Frontal cortex (tissue), 4 donors: ENCODE measurements at places on chromosomes 12 and 14. TPM values are rescaled to one million over a fixed set of nuclear protein-coding genes. Genes with fewer than 3 reads are reported as not detected.

BMP4 gene
- 0.41 TPM for total RNA-seq

LAG3 gene
- under 0.01 TPM for total RNA-seq

MYL6 gene
- total RNA-seq = 511 TPM

SLC10A1 gene
- not detected for total RNA-seq

MARS1 gene
- total RNA-seq = 82.3 TPM

ACTR10 gene
- 128 TPM for total RNA-seq

PA2G4 gene
- total RNA-seq = 74.6 TPM

- DNase-seq = no peak
Observed at GRCh38 chr12:779745-780734, 27.7 kb downstream of the WNK1 start.

GRCh38 chr12:14264316-14264715, 101.2 kb upstream of the ATF7IP start:
- DNase-seq = no peak

- DNase-seq = no peak
Observed at GRCh38 chr12:105765053-105766014, 373.4 kb downstream of the NUAK1 start.

- DNase-seq = no peak
Observed at GRCh38 chr12:90102957-90103652, 394.5 kb upstream of the ATP2B1 start.

DNA sequence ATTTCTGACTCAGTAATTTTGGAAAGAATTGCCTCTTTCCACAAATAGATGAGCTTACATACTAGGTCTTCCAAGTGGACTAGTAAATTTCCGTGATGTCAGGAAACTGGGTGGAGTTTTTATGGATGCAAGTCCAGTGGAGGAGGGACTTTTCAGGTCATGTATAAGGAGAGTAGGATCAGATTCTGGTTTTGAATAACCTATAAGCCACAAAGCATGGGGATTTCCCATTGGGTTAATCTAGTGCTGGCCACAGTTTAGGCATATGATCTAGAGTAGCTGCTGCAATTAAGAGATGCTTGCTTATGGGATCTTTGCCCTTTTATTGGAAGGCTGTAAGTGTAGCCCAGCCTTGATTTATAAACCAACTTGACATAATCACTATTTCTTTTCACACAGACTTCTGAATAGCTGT, 33.8 kb downstream of the STK38L start:
- no peak for DNase-seq

DNA sequence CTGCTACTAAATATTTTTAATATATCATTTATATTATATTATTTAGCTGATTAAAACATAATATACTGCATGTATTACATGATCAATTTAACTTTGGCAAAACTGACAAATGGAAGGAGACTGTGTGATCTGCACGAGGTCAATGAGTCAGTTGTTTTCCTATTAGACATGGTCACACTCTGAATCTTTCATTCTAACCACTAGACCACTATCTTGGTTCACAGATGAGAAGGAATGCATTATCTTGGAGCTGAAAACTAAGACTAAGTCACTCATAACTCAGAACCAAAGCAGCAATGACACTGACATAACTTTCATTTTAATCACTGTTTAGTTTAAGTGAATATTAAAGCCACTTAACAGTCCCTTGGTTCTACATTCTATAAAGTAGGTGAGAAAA, 37.4 kb downstream of the GNPTAB start:
- no peak for DNase-seq

DNA sequence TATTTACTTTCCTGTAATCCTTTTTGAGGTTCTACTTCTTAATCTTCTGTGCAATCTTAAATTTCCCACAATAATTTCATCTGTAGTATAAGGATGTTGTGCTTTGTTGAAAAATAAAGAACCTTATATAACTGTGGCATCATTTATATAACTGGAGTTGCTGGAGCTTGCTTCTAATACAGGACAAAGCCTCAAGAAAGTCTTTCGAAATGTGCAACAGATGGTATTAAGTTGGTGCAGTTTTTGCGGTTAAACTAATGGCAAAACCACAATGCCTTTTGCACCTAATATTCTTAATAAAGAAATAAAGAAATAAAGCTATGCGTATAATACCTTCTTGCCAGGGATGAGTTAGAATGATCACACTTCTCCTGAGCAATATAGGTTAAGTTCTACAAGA, 180.0 kb downstream of the KITLG start:
- DNase-seq = no peak

DNA sequence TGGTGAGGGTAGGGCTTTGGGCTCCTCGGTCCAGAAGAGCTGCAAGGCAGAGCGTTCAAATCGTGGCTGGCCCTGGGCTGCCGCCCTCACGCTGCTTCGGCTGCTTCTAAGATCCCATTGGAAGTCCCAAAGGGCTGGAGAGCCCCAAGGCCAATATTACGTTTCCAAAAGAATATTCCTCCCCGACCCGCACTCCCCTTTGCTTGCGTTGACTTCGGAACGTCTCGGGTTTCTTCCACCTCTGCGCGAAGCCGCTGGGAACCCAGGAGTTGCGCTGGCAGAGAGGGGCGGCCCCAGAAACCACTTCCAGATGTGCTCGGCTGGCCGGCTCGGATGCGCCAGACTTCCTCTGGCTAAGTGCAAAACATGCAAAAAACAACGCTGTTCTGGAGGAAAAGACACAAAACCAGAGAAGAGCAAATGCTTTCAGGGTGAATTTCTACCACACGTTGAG, at the start of gene GLT8D2:
Gene GLT8D2 (minus strand): TSS at position 285 of the 454 bp plus-strand sequence. CDS start 30,539 bp downstream, outside the sequence.
- DNase-seq = no peak

- no peak for DNase-seq
Observed at GRCh38 chr14:99929601-99930000, 135.6 kb upstream of the EVL start.

DNA sequence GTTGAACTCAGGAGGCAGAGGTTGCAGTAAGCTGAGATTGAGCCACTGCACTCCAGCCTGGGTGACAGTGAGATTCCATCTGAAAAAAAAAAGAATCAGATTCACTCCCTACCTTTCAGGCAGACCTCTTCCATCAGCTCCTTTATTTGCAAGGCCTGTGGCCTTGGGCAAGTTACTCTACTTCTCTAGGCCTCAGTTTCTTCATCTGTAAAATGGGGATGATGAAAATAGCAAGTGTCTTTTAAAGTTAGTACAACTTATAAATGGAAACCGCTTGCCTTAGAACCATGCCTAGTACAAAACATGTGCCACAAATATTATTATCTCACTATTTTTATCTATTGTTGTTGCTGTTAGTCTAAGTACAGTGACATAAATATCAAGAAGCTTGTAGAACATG, 84.3 kb downstream of the STAB2 start:
- no peak for DNase-seq

DNA sequence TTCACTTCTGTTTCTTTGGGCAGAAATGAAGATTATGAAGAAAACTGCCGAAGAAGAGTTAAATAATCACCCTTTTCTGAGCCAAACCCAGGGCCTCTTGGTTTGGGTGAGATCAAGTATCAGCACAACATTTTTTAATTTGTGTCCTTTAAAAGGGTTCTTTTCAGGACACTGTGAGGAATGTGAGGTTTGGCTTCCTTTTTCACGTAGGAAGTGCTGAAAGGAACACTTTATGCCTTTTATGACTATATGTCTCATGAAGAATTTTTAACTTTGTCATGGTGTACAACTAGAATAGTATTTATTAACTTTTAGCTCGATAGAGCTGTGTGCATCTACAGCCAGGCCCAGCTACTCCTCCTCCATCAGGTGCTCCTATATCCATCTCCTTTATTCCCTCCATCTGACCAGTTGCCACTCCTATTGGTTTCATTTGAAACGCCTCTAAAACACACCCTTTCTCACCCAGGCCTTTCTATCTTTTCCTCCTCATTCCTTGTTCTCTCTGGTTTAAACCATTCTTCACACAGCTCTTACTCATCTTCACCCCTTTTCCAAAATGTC, 103.6 kb upstream of the LRIG3 start:
- peak; percentile 3 for DNase-seq

DNA sequence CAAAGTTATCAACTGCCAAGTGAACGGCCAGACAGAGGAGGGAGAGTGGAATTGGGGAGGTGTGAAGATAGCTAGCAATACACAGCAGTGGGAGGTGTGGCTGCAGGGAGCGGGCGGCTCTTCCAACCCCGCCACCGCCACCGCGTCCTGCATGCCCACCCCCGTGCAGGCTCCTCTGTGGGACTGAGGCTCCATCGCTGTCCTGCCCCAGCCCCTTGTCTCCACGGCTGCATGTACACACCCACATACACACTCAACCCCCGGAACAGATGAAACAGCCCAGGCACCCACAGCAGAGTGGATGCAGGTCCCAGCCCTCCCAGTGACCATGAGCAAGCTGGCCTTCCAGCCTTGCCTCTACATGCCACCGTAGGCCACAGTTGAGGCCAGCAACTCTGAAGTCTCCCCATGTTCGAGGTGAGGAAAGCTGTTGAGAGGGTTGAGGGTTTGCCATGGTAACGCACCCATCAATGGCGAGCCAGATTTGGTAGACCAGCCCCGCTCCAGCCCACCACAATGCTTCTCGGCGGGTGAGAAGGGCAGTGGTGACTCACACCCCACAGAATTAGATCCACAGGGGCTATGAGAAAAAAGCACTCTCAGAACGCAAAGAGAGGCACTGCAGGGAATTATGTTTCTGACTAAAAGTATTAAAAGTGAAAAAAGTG, 39.3 kb downstream of the PITPNM2 start:
- no peak for DNase-seq

GRCh38 chr12:52956987-52957386, 8.1 kb downstream of the KRT18 start:
- no peak for DNase-seq

- DNase-seq = no peak
Observed at GRCh38 chr12:68877583-68877982, 55.4 kb downstream of the CPM start.

DNA sequence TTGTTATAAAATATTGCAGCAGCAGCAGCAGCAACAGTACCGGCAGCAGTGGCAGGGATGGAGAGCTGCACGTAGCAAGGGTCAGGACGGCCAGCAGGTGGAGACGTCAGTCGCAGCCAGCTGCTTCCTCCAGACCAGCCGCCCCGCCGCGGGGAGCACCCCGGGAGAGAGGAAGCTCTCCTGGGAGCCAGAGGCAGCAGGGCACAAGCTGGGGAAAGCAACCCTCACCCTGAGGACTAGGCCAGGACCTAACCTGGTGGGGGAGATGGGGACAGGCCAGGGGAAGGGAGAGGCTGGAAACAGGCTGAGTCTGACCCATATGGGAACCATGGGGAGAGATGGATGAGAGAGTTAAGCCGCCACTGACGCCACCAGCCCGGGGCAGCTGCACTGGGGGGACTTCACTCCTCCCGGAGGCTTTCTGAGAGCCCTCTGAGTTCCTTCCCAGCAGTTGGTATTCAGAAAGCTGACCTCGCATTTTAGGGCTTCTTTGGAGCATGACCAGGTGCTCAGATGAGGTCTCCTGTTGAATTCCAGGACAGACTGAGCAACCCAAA, 56.3 kb downstream of the SPTB start:
- peak; percentile 49 for DNase-seq

GRCh38 chr12:90972226-90972625, 17.2 kb upstream of the CCER1 start:
- DNase-seq = no peak

GRCh38 chr12:6765048-6765633, 1.0 kb upstream of the PTMS start:
- no peak for DNase-seq

- DNase-seq = no peak
Observed at GRCh38 chr12:91367234-91367849, 184.7 kb upstream of the DCN start.
